ENCODE measurements at places on chromosomes 6 and 20. TPM values are rescaled to one million over a fixed set of nuclear protein-coding genes. Genes with fewer than 3 reads are reported as not detected.

FAM209A gene
- total RNA-seq: not detected

TINAG gene
- not detected for total RNA-seq

TOX2 gene
- total RNA-seq: 17.7 TPM

HEY2 gene
- not detected for total RNA-seq

PPARD gene
- 13.9 TPM for total RNA-seq

SRMS gene
- total RNA-seq: not detected

SNAP91 gene
- 0.12 TPM for total RNA-seq

HLA-DMA gene
- 4.3 TPM for total RNA-seq

IL20RA gene
- 0.85 TPM for total RNA-seq

CCN2 gene
- 203 TPM for total RNA-seq

HLA-DQB1 gene
- not detected for total RNA-seq

ADNP gene
- 12.3 TPM for total RNA-seq

SLC35D3 gene
- total RNA-seq: not detected

JPH2 gene
- 5.3 TPM for total RNA-seq
